NCI-H187 (cell line): ENCODE measurements at places on chromosomes 12 and 14.

- DNase-seq = no peak
These were observed 583.5 kb upstream of the TBX3 start for GRCh38 chr12:115267464-115267863.

DNA sequence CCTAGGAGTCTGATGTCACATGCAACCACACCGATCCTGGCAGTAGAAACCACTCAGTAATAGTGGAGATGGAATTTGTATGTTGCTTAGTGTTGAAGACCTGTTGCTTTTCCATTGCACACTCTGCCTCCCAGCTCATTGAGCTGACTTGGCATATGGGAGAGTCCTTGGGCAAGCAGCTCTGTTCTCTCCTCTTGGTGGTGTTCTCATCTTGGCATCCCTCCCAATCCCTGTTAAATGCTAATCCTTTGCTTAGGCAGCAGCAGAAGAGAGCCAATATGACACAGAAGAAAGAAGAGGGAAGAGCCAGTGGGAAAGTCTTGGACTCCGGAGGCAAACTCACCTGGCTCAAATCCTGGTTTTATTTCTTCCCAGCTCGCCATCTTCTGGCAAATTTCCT lies 178.0 kb upstream of the CAND1 start:
- no peak for DNase-seq

- DNase-seq = no peak
These were observed 30.5 kb downstream of the RASAL1 start for GRCh38 chr12:113104953-113105510.

DNA sequence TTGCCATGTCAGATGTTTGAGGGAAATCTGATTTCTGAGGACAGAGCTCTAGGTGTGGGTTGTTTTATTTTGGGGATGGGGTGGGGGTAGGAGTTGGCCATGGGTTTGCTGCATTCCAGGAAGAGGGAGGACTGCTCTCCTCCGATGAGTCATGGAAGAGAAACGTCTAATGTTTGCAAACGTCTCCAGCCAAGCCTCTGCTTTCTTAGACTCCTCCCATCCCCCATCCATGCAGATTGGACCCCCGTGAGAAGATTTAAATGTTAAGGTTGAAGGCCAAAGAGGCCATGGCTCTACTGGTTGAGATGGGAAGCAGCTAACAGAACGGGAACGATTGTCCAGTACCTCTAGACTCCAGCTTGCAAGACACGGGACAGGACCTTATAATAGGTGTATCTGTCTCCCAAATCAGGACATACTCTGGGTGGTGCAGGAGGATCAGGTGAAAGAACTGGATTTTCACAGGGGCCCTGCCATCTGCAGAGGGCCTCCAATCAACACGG lies 11.4 kb upstream of the ATP2A2 start:
- DNase-seq = no peak

DNA sequence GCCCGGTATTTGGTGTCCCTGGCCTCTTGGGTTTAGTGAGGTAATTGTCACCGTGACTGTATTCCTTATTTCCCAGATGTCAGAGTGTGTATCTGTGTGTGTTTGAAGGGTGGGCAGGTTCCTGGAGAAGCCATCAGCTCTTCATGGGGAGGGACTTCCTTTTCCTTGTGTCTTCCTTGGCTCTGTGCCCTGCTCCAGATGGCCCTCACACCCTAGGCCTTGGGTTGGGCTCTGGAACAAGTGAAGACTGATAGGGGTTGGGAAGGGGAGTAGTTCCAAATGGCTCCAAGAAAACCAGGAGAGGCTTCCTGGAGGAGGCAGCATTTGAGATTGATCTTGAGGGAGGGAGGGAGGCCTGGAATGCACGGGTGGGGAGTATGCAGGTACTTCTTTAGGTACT lies 43.8 kb upstream of the PRIMA1 start:
- DNase-seq = no peak

DNA sequence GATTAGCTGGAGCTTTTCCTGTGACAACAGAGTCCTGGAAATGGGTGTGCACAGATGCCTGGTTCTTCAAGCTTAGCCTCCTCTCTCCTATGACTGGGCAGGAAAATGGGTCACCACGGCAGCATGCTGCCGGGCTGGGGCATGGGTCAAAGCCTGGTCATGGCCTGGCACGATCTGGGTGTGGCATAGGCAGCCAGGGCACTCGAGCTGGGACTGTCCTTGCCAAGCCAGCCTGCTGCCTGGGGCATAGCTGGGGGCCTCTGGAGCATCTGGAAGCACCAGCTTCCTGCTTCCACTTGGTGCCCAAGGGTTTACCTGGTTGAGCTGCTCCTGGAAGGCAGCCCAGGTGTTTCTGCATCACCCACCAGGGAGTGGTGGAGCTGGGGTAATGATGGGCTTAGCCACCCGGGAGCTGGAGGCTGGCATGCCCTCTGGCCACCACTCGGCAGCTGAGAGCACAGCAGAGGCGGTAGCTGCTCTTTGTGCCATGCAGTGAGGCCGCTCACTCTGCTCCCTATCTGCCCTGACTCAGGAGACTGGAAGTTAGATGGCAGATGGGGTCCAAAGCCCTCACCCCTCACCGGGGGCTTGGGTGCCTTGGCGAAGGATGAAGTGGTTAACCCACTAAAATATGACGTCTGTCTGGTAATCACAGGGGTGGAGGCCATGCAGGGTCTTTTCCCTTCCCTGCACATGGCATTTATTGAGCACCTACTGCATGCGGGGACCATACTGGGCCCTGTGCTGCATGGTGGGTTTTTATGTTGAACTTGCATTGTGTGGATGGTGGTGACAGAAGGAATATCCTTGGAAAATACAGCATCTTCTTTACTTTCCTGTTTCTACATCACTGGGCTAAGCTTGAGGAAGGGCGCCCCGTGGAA lies 1.7 kb downstream of the OTUB2 start:
- DNase-seq = no peak

DNA sequence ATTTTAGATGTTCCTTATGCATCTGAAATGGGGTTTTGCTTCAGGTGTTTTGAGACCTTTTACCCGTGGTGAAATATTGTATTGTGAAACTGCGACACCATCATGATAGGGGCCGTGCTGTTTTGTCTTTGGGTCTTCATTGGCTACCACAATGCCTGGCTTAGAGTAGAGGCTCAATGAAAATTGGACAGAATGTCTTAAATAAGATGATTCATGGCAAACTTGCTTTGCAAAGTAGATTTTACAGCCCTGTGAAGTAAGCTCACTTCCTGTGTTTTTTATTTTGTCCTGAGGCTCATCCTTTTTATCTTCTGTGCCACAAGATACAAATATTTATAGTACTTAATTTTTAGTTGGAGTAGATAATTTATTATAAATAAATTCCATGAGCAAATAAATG lies 111.3 kb upstream of the FRMD6 start:
- no peak for DNase-seq

- no peak for DNase-seq
These were observed 15.5 kb upstream of the COL2A1 start for GRCh38 chr12:48019639-48020265.

GRCh38 chr14:50397390-50398188 lies 908 bp upstream of the CDKL1 start:
- DNase-seq = no peak

DNA sequence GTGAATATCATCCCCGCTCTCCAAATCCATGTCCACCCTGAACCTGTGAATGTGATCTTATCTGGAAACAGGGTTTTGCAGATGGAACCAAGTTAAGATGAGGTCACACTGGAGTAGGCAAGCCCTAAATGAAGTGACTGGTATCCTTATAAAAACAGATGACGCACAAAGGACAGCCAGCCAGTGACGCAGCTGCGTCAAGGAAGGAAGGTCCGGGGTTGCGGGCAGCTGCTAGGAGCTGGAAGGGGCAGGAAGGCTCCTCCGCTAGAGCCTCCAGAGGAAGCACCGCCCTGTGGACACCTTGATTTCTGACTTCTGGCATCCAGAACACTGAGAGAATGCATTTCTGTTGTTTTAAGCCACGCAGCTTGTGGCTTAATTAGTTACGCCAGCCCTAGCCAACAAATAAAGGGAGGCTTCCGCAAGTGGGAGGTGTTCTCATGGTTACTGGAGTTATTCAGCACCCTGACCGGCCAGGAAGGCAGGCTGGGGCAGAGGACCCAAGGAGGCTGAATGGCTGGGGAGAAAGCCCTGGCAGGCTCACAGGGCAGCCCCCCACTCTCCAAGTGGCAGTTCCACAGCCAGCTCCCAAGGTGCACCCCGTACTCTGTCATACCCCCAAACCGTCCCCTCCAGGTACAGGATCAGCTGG lies 127.6 kb upstream of the NCOR2 start:
- DNase-seq = no peak

DNA sequence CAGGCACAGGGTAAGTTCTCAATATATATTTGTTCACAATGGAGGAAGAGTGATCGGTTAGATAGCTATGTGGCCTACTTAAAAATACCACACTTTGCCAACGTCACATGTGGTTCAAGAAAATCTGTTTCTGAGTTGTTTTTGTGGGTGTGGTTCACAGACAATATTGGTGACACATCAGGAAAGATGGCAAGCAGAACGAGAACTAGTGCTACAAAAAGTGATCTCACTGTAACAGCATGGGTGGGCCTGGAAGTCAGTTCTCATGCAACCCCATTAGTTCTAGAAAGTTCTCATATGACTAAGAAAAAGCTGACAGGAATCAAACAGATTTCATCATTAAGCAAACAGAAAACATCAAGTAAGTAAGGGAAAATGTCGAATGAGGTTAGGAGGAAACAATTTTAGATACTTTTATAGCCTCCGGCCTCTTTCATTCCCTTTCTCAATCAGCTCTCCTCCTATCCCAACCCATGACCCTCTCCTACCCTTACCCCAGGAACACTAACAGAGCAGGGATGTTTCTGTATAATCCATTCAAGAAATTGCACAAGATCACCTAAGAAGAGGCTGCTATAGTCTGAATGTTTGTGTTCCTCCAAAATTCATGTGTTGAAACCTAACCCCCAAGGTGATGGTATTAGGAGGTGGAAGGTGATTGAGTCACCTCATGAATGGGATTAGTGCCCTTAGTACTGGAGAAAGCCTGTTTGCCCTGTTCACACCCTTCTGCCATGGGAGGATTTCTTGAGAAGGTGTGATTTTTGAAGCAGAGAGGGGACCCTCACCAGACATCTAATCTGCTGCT lies 15.5 kb upstream of the NTN4 start:
- no peak for DNase-seq

GRCh38 chr12:16119618-16120415 lies 157.7 kb downstream of the SLC15A5 start:
- DNase-seq = no peak

DNA sequence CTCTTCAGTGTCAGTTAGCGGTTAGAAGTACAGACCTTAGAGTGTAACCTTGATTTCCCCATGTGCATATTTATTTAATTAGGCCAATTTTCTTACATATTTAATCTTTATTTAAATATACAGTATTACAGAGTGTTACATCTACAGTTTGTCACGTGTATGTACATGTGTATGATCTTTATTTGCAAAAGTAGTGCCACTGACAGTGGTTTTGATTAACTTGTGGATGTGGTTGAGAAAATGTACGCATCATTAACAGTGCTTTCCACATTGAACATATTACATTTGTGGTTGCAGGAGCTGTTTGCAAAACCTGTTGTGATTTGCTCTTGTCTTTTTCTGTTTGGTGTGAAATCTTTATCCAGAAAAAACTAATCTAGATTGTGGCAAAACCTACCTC lies 535.5 kb downstream of the FLRT2 start:
- no peak for DNase-seq

DNA sequence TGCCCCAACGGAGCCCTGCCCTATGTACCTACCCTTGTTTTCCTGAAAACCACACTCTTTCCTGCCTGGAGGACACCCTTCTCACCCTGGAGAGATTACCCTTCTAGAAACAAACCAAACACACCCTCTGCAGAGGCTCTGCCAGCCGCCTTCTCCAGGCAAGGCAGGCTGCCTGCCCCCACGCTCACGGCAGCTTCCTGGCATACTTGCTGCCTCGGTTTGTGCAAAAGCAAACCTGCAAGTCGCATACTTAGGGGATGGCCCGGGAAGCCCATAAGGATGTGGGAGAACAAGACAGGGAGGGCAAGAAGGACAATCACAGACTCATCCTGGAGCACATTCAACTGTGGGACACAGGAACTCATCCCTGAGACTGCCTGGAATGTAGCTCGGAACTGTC lies 154.0 kb upstream of the DIO3 start:
- no peak for DNase-seq

GRCh38 chr12:47388712-47389111 lies 309.0 kb upstream of the AMIGO2 start:
- DNase-seq = no peak

- DNase-seq = no peak
These were observed 318.6 kb upstream of the FAR2 start for GRCh38 chr12:28830491-28830890.

- DNase-seq = no peak
These were observed 107.2 kb upstream of the FRMD6 start for GRCh38 chr14:51544471-51544870.

GRCh38 chr14:103624860-103625259 lies 4.2 kb upstream of the KLC1 start:
- DNase-seq = no peak

GRCh38 chr14:100065111-100065871 lies at the start of gene EVL:
Gene EVL (plus strand): TSS chr14:100065422. CDS start chr14:100065501, 79 bp downstream.
- no peak for DNase-seq

DNA sequence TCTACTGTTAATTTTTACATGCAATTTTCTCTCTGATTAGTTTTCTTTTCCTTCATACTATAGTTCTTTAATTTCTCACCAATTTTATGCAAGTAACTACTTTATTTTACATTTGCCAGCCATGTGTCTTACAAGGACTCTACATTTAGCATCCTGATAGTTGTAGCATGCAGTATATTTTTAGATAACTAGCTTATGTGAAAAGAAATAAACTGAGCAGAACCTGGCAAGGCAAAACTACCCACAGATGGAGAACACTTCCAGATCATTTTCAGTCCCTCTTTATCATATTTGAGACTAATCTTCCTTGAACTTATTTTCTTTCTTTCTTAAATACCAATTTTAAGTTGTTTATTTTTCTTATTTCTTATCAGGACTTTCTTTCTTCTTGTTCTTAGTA lies 943.6 kb downstream of the LRFN5 start:
- DNase-seq = no peak

- no peak for DNase-seq
These were observed 2.4 kb downstream of the C12orf75 start for GRCh38 chr12:105332925-105333324.

DNA sequence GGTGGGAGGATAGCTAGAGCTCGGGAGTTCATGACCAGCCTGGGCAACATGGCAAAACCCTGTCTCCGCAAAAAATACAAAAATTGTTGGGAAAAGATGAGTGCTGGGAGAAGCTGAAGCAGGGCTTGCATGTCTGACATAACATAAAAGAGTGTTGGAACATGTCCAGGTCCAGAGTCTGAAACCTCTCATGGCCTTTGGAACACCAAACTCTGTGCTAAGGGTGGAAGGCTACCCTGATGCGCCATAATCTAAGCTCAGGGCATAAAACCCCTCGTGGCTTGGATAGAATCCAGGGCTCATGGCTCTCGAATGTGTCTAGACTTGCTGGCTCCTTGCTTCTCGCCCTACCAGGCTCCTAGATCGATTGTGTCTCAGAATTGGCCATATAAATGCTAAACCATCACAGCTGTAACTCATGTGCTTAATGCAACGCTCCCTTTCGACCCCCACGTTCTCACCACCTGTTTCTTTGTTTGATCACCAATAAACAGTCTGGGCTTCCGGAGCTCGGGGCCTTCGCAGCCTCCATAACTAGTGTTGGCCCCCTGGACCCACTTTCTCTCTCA lies 6.7 kb upstream of the CLEC7A start:
- no peak for DNase-seq
